HepG2 (cell line): ENCODE measurements at places on chromosomes 3 and 15.

- no peak for DNase-seq
- H3K36me3 ChIP-seq = no peaks in the 10 kb centered on the region
- H3K27me3 ChIP-seq = peaks cover 1% of the 10 kb centered on the region
- H3K4me3 ChIP-seq = no peak overlapping the region
- H3K4me1 ChIP-seq = no peaks in the 10 kb centered on the region
Observed at GRCh38 chr3:43169987-43170386, 64.1 kb upstream of the POMGNT2 start.

- no peaks in the 10 kb centered on the region for H3K36me3 ChIP-seq
- peaks cover 22% of the 10 kb centered on the region for H3K4me1 ChIP-seq
- no peak overlapping the region for H3K27ac ChIP-seq
Observed at GRCh38 chr3:39378088-39378487, 5.1 kb upstream of the SLC25A38 start.

- no peak for DNase-seq
- H3K27ac ChIP-seq = no peak overlapping the region
- H3K36me3 ChIP-seq = no peaks in the 10 kb centered on the region
Observed at GRCh38 chr3:46087871-46088270, 60.6 kb upstream of the XCR1 start.

GRCh38 chr3:126440709-126440995 is 35.0 kb downstream of the ZXDC start:
- DNase-seq = no peak
- H3K27ac ChIP-seq = no peak overlapping the region
- no peak overlapping the region for H3K4me3 ChIP-seq
- H3K27me3 ChIP-seq = no peaks in the 10 kb centered on the region
- H3K4me1 ChIP-seq = peaks cover 3% of the 10 kb centered on the region

DNA sequence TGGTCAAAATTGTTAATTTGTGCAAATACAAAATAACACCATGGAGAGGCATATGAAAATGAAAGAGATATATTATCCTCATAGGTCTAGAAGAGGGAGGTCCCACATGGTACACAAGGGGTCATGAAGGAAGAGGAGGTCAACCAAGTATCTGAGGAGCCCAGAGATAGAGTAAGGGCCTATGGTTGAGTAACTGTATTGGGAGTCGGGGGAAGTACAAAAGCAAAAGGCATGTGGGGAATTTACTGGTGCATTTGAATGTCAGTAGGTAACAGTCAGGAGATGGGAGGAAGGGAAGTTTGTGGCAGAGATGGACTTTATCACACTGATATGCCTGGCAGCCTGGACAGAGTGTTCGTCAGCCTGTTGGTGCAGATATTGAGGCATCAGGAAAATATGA is 1113.7 kb downstream of the OTOL1 start:
- DNase-seq = no peak
- no peaks in the 10 kb centered on the region for H3K36me3 ChIP-seq
- no peak overlapping the region for H3K27ac ChIP-seq
